Globus pallidus (tissue), 1 donor: ENCODE measurements at places on chromosomes 4 and X.
A peak's percentile ranks its signal among the peaks of the same experiment; 100 is the strongest.

- no peak for DNase-seq
These were observed 92.7 kb downstream of the PJA1 start for GRCh38 chrX:69072486-69073006.

GRCh38 chrX:125492439-125492838 lies 172.8 kb downstream of the TEX13C start:
- DNase-seq, result no peak

GRCh38 chrX:154834562-154834961 lies at the start of gene SMIM9:
Gene SMIM9 (minus strand): TSS chrX:154834662. CDS start chrX:154830856, 3,806 bp downstream.
- DNase-seq, result no peak

DNA sequence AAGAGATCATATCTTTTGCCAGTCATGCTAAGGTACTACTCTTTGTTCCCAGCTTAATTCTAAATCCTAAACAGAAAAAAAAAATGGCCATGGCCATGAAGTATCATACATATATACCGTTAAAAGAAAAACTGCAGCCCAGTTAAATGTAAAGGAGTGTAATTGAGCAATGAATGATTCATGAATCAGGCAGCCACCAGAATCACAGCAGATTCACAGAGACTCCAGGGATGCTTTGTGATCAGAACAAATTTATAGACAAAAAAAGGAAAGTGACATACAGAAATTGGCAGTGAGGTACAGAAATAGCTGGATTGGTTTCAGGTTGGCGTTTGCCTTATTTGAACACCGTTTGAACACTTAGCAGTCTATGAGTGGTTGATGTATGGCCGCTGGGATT lies 42.1 kb upstream of the PDGFC start:
- no peak for DNase-seq

GRCh38 chr4:8040607-8041006 lies 100.9 kb upstream of the AFAP1 start:
- no peak for DNase-seq

DNA sequence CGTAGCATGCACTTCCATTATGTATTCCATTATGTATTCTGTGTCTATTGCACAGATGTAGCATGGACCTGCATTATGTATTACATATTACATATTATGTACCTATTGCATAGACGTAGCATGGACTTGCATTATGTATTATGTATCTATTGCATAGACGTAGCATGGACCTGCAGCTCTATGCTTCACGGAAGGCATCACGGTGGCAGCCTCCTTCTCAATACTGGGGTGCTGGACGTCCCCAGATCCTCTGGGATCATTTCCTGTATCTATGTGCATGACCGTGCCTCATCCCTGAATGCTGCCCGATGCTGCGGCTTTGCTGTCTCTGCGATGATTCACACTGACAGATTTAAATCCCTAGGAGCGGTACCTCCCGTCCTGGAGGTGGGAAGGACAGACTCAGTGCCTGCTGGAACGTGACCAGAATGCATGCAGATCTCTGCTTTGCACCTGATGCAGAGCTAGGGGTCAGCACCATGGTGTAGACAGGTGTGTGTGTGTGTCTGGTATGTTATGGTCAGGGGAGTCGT lies 317.5 kb downstream of the DHRSX start:
- DNase-seq, result no peak

DNA sequence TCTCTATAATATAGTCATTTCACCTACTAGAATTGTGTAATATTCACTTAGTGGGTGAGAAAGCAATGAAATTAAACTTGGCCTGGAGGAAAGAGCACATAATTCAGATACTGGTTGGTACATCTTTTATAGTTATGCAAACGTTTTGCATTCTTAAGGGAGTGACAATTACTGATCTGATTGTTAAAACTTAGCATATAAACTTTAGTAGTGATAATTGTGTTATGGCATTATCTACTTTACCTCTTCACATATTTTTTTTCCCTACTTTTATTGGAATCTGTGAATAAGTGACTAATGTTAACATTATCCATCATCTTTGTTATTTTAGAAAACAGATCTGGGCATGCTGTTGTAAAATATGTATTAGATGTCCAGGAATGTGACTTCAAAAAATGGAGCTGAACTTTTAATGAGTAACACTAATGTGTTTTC lies 217.4 kb upstream of the GIMD1 start:
- no peak for DNase-seq

- peak; percentile 38 for DNase-seq
These were observed 38.9 kb upstream of the PHEX start for GRCh38 chrX:21993265-21993664.

GRCh38 chr4:21452931-21453330 lies 495.6 kb downstream of the KCNIP4 start:
- no peak for DNase-seq

DNA sequence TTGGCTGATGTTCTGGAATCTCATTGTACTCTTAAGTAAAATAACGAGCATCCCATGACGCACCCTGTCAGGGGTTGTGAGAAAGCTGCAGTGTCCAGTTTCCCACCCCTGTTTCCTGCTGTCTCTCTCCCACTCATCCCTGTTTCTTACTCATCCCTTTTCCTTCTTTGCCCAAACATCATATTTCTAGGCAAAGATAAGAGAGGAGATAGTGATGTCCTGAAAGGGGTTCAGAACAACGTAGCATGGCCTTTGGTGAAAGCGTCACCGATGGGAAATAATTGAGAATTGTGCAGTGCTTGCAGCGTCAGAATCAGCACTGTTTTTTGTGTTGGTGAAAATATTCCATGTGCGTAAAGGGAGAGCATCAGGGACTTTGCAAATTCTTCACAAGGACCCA lies 23.5 kb upstream of the TMEM165 start:
- DNase-seq, result peak; percentile 57

DNA sequence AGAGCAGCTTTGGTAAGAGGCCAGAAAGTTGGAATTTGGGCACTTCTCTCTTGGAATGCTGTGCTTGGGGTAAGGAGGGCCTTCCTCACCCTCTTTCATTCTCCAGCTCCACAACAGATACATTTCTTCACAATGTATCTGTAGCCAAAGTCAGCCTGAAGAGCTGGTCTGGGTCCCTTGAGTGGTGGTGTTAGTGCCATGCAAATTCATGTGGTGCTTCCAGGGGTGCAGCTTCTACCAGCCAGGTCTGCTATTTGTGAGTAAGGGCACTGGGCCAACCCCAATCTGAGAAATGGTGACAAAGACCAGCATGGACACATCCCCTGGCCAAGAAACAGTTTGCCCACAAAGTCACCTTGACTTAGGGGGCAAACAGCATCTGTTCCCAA lies 17.8 kb downstream of the AMER1 start:
- DNase-seq, result no peak

DNA sequence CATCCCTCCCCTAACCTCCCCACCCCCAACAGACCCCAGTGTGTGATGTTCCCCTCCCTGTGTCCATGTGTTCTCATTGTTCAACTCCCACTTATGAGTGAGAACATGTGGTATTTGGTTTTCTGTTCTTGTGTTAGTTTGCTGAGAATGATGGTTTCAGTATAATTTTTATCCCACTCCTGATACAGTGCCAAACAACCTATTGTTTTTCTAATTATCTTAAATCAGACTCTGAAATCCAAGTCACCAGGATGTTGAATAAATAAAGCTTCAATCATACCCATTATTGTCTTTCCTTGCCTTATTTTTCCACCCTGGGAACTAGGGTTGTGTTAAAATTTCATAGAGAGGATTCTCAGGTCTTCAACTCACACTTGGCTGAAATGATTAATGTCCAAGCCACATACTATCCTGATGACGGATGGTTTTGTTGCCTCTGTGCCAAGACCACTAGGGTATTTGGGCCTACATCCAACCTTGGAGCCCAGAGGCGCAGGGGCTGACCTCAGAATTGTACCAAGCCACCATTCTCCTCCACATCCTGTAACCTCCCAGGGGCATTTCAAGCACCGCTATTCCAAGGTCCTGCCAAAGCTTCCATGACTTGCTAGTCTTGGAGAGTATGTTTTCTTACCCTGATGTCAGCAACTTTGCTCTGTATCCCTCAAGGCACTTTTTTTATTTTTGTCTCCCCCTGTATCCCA lies 332.4 kb downstream of the ARHGAP24 start:
- DNase-seq, result no peak

DNA sequence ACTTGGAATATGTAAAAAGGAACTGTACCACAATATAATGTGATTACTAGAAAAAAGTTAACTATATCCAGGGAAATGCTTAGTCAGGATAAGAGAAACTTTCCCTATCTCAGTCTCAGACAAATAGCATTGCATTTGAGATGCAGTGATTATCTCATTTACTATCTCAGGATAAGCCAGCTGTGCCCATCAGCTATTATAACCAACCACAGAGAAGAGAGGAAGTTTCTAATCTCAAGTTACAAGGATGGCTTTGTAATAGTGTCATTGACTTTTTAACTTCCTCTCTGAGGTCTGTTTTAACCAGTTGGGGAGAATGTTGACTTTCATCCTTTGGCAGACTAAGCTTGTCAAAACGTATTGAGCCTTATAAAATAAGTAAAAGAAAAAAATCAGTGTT lies 56.5 kb downstream of the SNX25 start:
- no peak for DNase-seq

- DNase-seq, result peak; percentile 24
These were observed 146.4 kb downstream of the GPC3 start for GRCh38 chrX:133838761-133839676.

DNA sequence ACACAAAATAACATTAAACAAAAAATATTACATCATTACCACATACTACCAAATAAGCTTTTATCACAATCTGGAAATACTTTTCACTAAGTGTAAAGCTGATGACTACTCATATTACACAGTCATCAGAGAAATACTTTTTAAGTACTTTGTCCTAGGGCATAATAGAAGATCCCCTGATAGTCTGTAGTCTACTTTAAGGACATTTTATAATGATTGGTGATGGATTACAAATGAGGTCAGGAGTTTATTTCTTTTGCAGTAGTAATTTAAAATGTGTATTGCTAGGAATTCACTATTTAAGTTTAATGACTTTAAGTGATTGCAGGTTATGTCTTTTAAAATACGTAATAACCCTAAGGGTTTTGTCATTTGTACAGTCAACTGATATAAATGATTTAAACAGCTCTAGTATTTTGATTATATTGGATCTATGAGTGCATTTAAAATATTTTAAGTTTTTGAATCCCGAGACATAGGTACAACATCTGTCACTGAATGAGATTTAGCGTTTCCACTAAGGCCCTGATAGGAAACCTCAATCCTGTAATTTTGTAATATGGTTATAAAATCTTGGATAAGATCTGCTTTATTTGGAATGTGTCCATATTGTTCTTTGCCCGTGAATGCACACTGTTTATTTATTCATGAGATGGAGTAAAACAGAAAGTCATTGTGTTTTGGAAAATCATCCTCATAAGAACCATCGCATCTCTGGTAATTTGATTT lies 189.5 kb downstream of the ARAP2 start:
- DNase-seq, result peak; percentile 59

GRCh38 chr4:3524920-3525319 lies 7.3 kb downstream of the LRPAP1 start:
- no peak for DNase-seq

DNA sequence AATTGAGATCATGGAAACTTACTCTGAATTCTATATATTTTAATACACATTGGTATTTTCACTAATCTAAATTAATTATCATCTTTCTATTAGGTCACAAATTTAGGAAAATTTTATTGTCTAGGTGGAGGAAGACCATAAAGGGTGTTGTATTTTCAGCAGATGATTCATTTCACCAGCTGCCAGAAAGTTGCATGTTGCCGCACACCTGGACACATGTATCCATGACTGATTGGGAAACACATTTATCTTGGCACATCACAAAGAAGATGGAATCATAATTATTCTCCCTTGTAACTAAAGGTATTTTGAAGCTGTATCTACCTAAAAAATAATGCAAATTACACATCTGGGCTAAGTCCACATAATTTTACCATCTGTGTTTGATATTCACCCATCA lies 33.1 kb downstream of the SLC7A11 start:
- no peak for DNase-seq

GRCh38 chrX:114087543-114087942 lies 496.3 kb upstream of the HTR2C start:
- no peak for DNase-seq

GRCh38 chr4:27020203-27020602 lies 159.6 kb downstream of the STIM2 start:
- DNase-seq, result no peak

- no peak for DNase-seq
These were observed 89.7 kb downstream of the ITIH6 start for GRCh38 chrX:54708404-54708803.

DNA sequence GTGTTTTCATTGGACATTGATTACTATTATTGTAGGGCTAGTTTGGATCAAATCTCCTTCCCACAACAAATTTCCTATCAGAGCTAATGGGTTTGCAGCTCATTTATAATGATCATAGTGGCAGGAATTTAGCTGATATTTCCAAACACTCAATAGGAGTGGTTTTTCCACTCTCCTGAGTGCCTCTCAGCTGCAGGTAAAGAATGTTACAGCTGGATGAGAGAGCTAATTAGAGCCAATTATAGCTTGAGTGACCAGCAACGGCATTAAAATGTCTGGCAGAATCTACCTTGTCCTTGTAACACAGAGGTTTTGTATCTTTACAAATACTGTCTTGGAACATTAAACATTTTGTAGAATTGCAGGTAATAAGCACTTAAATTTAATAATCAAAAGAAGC lies 602.8 kb upstream of the EPHA5 start:
- no peak for DNase-seq

DNA sequence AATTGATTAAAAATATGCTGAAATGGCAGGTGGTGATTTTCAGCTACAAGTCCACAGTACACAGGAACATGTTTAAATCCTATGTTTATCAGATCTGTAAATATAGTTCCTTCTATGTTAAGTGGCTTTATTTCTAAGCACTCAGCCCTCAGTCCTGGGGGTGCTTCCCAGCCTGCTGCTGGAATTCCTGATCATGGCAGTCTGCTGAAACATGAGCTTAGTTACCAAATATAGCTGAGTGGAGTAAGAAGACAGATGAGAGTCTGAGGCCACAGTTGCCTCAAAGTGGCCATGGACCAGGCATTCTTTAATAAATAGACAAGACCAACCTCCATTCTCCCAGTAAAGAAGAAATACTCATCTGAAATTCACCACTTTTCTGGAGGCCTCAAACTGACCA lies 17.1 kb upstream of the DDX60 start:
- no peak for DNase-seq
